GM20000 (cell line): ENCODE measurements at places on chromosomes 3 and 15.

- DNase-seq: no peak
Measured at GRCh38 chr3:156792945-156793344, 33.2 kb upstream of the LEKR1 start.

- no peak for DNase-seq
Measured at GRCh38 chr3:193970773-193971206, 165.2 kb upstream of the HES1 start.

- no peak for DNase-seq
Measured at GRCh38 chr3:192501401-192501800, 225.9 kb downstream of the FGF12 start.

DNA sequence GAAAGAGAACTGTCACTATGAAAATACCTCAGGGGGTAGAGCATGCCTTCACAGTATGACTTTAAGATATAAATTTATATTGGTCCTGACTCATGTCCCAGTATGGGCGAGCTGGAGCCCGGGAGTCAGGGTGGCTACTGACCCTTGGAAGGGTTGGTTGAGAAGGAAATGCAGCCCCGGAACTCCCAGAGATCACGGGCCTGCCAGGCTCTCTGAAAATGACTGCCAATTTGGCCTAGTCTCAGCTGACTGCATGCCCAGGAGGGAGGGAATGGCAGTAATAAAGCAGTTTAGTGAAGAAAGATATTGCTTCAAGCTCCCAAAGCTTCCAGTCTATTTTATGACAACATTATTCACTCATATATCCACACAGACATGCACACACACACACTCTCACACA is 299.0 kb downstream of the NR2F2 start:
- DNase-seq: no peak

- DNase-seq: no peak
Measured at GRCh38 chr15:34223904-34224596, 766 bp upstream of the EMC4 start.

DNA sequence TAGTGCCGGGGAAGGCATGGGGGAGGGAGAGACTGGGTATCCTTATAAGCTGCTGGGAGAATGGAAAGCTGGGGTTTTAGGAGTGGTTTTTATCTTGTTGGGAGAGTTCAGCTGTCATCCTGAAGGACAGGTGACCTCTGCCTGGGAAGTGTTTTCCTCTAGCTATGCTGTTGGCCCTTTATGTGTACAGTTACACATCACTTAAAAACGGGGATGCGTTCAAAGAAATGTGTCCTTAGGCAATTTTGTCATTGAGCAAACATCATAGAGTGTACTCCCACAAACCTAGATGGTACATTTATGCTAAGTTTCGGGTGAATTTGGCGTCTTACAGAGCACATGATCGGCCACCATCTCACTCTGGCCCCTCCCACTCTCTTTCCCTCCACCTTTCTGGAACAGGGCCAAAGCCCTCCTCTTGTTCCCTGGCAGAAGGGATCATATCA is 164.3 kb upstream of the NUDT16 start:
- DNase-seq: no peak

DNA sequence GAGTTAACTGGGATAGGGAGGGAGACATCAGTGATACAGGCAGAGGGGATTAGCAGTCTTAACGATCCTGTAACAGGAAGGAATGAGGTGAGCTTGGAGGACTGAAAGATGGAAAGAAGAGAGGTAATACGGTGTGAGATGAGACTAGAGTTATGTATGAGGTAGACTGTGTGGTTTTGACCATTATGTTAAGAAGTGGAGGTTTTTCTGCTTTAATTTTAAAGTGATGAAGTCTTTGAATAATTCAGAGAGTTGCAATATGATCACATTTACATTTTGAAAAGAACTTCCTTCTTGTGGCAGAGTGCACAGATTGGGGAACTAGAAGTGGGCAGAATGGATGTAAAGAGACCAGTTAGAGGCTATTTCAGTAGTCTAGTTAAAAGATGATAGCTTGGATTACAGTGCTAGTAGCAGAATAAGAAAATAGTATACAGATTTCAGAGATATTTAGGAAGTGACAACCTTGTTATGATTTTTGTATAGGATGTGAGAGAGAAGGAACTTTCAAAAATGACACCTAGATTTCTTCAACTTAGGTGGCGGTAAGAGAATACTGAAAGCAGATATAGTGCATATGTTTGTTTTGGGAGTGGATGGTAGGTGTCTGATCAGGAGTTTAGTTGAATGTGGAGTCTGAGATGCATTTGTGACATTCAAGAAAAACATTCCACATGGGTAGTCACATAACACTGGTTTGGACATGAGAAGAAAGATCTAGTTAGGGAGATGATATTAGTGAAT is 40.5 kb downstream of the STT3B start:
- DNase-seq: peak; percentile 11

- no peak for DNase-seq
Measured at GRCh38 chr3:70312336-70312735, at the start of gene MDFIC2. TSS of gene MDFIC2 (minus strand) at chr3:70312638. CDS start at chr3:70311973, 665 bp downstream.

GRCh38 chr3:183818041-183818620 is 7.2 kb downstream of the MAP6D1 start:
- no peak for DNase-seq
